Fibroblast of pulmonary artery (primary cell): ENCODE measurements at places on chromosomes 5 and 9.

DNA sequence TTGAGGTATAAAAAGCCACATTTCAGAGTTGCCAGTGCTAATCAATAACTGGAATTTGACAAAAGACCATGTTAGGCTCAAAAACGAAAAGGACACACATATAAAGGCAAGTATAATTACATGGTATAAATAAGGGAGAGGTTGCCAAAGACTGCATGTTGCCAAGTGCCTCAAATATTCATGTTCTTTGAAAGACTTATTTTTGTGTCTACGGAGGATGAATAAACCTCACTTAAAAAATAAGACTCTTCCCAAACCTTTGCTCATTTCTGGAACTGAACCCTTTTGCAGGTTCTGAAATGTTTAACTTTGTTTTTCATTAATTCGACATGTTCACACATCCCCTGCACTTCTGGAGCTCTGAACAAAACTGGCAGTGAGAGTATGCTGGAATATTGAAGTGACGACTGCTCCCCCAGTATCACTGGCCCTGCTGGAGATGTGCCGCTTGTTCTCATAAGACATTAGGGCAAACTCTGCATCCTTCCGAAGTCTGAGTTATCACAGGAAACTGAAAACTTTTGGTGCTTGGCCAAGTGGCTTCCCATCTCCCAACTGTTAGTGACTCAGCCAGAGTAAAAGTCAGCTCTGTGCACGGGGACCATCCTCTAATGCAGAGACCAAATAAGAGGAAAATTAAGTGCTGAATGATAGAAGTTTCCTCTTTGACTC is 336.8 kb downstream of the GLIS3 start:
- peak; percentile 78 for DNase-seq

DNA sequence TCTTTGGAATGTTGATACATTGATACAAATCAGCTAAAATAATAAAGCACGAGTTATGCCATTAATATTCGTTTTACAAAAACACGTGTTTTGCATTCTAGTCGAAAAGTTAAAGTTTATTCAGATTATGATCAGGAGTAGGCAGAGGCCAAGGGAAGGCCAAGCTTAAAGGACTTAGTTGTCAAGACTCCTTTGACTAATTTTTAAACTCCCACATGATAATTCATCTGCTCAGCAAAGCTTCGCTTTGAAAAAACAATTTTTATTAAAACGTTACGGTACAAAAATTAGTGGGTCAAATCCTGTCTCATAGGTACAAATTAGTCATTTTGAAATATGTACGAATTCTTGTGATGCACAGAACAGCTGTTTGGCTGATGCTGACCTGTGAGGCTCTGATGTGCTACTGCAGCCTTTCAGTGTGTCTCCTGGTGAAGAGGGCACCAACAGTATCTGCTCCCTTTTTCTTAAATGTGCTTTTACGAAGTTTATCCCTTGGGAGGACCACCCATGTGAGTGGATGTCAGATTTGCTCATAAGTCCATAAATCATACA is 23.0 kb upstream of the NR3C1 start:
- DNase-seq: no peak

- no peak for DNase-seq
Measured at GRCh38 chr5:71809446-71809845, 90.4 kb downstream of the CARTPT start.

- DNase-seq: no peak
Measured at GRCh38 chr9:78468231-78468630, 171.3 kb downstream of the PSAT1 start.

DNA sequence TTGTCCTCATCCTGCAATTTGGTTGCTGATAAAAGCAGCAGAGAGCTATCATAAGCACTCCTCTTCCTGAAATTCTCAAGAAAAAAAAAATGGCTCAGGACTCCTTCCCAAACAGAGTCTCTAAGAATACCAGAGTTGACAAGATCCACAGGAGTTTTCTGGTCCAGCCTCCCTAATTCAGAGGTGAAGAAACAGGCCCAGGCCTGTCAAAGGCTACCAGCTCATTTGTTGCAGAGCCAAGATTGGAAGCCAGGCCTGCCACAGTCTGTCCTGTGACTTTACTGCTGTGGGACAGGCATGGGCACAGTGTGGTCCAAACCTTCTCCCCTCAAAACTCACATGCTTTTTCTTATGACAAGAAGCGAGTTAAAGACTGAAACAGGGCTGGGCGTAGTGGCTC is 41.5 kb downstream of the NIPSNAP3B start:
- DNase-seq: no peak

GRCh38 chr5:174571662-174572397 is 152.6 kb upstream of the MSX2 start:
- peak; percentile 94 for DNase-seq

GRCh38 chr5:172946146-172946545 is 13.1 kb upstream of the RPL26L1 start:
- no peak for DNase-seq

GRCh38 chr5:158014372-158014771 is 155.4 kb upstream of the CLINT1 start:
- no peak for DNase-seq

GRCh38 chr9:36833954-36834353 is 200.1 kb downstream of the PAX5 start:
- DNase-seq: no peak

DNA sequence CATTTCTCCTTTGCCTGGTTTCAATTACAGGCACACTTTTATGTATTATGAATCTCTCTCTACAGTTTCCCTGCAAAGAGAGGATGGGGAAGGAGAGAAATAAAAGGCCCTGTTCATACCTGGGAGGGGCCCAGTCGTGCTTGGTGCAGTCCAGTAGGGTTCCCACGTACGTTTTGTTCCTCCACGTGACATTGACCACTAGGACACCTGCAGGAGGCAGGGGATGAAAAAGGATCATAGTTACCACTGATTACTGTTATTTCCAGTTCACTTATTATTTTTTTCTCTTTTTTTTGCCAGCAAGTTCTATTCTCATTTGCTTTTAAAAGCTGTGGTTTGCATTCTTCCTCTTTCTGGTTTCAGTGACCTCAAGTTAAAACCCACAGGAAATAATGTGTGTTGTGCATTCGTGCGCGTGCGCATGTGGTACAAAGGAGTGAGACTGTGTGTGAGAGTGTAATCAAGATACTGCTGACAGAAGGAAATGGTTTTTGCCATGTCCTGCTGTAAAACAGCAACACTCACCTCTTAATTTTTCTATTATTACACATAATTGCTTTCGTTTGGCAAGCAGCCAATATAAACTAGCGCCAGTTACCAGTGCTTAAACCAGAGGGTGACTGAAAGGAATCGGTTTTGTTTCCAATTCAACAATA is 96.8 kb downstream of the ZNF608 start:
- DNase-seq: peak; percentile 92

GRCh38 chr9:16622541-16622940 is 247.9 kb downstream of the BNC2 start:
- DNase-seq: no peak

DNA sequence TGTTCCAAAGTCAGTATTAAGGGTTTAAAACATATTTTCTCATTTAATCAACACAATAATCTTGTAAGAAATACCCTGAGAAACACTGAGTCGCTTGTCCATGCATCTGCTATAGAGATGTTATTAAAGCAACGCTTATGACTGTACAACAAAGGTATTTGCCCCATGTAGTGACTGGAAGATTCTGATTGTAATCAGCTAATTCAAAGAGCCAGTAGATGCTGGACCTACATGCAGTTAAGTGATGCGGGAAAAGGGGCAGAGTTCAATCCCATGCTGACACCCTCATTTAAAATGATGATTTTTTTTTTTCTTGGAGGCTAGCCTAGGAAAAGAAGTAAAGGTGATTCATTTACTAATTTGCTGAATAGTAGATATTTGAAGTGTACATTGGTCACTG is 149.3 kb upstream of the MTAP start:
- DNase-seq: no peak

- peak; percentile 83 for DNase-seq
Measured at GRCh38 chr9:131747352-131747751, 7.5 kb upstream of the RAPGEF1 start.

- DNase-seq: no peak
Measured at GRCh38 chr9:125749287-125749935, 2.2 kb downstream of the PBX3 start.
